Thoracic aorta (tissue), 2 donors: ENCODE measurements at places on chromosomes 7 and 10.

- DNase-seq, result no peak
Observed at GRCh38 chr10:115861455-115861854, 411.6 kb downstream of the GFRA1 start.

DNA sequence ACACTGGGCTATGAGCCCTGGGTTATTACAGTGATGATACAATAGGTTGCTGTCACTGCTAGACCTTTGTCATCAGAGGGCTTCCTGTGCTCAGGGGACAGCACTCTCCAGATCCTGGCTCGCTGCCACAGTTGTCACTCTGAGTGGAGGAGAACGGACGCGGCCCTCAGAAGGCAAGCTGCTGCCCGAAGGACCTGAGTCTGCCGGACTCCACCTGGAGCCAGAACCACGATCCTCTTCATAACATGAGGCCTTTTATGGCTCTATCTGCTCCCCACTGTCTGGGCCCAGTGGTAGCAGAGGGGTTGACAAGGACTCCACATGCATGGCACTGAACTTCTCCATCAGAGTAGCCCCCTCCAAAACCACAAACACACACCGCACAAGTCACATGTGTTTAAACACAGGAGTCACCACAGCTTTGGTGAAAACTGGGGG, 94.7 kb upstream of the EFCAB10 start:
- DNase-seq, result no peak

DNA sequence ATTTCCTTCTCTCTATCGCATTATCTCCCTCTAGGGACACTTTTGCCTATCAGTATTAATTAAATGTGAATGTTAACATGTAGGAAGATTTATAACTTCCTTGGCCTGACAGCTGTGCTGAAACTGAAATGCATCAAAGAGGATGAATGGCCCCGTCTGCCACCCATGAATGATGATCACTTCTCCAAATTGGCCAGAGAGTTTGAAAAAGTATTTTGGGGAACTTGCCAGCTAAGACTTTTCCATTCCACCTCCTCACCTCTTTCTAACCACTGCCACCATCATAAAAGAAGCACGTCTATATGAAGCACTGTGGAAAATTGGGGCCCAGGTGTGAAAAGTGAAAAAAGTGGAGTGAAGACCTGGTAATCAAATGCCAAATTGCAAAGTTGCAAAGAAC, 25.4 kb upstream of the ST8SIA6 start:
- no peak for DNase-seq

GRCh38 chr10:130802301-130802700, 509.2 kb downstream of the TCERG1L start:
- DNase-seq, result no peak

GRCh38 chr10:113497198-113497597, 55.7 kb upstream of the HABP2 start:
- DNase-seq, result no peak

- DNase-seq, result no peak
Observed at GRCh38 chr7:26500749-26501352, 209.2 kb downstream of the SNX10 start.

DNA sequence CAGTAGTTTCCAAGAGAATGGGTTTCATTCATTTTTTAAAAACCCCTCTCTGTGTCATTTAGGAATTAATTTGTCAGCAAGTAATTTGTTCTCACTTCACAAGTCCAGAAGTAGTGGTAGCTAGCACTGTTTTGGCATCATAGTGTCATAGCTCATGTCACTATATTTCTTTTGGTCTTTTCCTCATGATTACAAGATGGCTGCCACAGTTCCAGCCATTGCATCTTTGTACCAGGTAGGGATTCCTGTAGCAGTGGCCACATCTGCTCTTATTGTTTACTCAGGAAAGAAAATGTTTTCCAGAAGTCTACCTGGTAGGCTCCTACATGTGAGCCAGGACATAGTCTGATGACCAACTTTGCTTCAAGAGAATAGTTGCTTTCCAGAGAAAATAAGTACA, 16.2 kb downstream of the GALNT17 start:
- no peak for DNase-seq

- DNase-seq, result no peak
Observed at GRCh38 chr7:33448035-33448434, 318.7 kb downstream of the BBS9 start.

DNA sequence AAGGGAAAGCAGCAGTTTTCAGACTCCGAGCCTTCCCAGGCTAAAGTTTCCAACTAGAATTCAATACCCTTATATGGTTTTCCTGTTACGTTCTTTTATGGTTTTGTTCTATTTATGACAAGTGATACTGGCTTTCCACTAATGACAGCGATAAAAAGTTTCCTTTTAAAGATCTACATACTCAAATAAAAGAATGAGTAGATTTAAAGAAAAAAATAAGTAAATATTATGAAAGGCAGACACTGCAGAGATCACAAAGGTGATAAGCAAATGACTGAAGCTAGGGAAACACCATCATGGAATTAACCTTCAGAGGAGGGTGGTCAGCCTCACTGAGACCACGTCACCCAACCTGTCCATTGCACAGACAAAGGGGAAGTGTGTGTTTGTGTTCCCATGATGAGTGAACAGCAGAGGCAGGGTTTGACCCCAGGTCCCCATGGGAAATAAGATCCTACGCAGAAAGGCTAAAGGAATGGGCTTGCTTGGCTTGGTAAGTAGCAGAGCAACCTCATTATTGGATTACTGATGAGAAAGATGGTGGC, 4.0 kb downstream of the VSIR start:
- no peak for DNase-seq

- DNase-seq, result no peak
Observed at GRCh38 chr7:122311734-122312450, 7.3 kb upstream of the FEZF1 start.

DNA sequence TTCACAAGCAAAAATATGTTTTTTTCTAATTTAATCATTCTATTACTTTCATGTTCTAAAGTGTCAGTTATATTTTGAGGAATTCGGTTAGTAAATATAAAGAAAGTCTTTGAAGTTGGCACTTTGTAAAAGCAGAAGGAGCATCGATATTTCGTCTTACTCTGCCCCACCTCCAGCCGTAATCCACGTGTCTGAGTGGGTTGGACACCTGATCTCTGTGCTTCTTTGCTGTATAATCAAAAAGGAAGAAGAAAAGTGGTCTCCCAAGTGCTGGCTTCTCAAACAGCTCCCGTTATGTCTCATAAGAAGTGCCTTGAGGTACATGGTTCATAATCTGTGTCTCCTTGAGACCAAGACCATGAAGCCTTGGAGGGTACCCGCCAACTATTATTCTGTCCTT, 19.8 kb downstream of the PRKAR2B start:
- no peak for DNase-seq

GRCh38 chr7:55521512-55521911, 50.8 kb downstream of the VOPP1 start:
- no peak for DNase-seq

DNA sequence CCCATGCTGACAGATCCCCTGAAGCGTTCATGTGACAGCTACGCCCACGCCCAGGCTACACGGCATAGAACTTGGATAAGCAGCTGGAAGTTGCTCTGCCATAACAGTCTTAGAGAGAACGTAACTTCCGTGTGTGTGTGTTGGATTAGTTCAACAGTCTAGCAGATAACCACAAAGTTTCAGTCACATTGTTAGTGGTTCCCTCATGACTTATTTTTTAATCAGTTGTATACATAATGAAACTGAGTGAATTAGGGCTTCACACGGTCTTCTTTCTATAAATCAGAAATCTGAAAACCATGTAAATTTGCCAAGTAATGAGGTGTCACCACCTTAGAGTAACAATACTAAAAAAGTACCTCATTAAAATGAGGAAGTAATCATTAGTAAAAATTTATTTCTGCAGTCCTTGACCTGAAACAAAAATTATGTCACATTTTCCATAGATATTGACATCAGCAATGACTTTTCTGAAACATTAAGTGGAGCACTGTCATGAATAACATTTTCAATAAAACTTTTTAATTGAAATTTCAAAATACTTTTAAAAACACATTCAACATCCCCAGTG, 21.7 kb upstream of the MACC1 start:
- no peak for DNase-seq

GRCh38 chr10:22253580-22253882, 35.7 kb upstream of the EBLN1 start:
- DNase-seq, result no peak

DNA sequence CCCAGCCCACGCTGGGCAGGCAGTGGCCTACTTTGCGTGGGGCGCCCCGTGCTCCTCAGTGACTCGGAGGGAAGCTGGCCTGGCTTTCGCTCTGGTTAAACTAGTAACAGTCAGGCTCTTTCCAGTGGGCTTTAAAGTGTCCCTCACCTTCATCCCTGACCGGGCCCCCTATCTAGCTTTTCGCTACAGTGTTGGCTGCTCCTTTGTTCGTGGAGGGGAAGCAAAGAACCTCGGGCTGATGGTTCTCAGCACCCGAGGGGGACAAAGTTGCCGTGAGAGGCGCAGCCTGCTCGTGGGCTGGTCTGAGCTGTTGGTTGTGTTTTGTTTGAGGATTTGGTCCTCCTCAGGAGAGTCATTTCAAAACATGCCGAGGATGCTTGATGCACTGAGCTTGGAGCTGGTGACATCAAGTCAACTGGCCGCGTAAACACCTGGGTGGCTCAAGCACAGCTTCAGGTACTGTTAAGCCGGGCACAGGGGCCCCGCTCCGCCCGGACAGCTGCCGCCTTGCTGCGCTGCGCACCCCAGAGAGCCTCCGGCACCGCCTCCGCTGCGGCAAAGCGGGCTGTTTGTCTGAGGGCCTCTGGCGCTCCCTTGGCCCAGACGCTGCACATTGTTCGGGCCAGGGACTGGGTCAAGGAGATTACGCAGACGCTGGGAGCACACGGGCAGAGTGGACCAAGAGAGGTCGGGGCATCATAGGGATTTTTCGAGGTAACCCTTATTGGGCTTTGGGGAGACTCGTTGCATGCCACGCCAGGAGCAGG, 1.6 kb downstream of the DLX6 start:
- DNase-seq, result no peak

GRCh38 chr7:70189776-70190175, 591.5 kb downstream of the AUTS2 start:
- no peak for DNase-seq

GRCh38 chr10:70232155-70232858, 922 bp downstream of the PPA1 start:
- no peak for DNase-seq

GRCh38 chr7:134374791-134375190, 58.1 kb upstream of the SLC35B4 start:
- no peak for DNase-seq

DNA sequence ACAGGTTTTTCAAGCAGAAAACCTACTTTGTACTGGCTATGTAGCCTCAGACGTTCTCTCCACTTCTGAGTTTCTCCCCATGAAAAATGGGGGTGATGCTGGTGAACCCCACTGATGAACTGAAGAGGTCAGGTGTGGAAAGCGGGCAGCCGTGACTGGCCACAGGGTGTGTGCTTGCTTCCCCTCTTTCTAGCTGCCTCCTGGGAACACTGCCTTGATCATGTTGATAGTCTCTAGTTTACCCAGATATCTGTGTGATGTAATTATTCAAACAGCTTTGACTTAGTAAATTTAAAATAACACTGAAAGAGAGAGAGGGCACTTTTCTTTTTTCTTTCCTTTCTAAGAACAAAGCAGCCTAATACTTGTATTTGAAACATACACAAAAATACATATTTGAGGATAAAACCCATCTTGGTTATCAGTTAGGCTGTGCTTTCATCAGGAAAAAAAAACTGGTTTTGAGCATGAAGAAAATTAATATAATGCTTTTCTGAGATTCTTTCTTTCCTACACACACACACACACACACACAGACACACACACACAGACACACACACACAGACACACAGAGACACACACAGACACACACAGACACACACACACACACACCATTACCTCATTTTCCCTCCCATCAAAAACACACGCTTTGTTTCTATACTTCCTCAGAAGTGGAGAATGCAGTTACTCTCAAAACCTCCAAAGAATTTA, 76.7 kb downstream of the MACC1 start:
- no peak for DNase-seq

GRCh38 chr10:49776851-49777250, 14.7 kb upstream of the OGDHL start:
- no peak for DNase-seq

DNA sequence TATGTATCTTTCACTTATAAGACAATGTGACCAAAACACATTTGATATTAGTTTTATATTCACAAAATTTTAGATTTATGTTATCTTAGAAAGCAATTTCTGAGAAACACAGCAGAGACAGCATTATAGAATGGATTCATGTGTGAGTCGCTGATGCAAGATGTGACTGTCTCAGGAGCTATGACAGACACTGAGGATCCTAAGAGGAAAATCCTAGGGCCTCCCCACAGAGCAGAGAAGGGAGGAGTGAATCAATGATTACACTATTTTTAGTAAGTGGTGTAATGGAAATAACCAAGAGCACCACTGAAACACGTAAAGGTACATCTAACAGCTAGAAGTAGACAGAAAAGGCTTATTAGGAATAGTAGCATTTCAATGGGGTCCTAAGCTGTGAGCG, 204.0 kb upstream of the PTN start:
- DNase-seq, result no peak

GRCh38 chr7:100582041-100582579, 3.8 kb downstream of the LRCH4 start:
- no peak for DNase-seq

DNA sequence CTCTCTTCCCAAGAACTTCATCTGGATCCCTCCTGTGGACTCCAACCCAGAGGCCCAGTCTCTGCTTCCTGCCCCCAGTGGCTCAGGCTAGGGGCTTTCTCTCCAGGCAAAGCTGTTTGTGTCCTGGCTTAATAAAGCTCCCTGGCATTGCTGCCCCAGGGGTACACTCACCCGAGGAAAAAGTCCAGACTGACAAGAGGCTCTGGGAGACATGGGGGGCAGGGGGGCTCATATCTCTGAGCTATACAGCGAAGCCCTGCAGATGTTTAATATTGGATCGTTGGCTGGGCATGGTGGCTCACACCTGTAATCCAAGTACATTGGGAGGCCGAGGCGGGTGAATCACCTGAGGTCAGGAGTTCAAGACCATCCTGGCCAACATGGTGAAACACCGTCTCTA, 10.7 kb upstream of the COMTD1 start:
- DNase-seq, result no peak

GRCh38 chr7:30027740-30028215, 434 bp upstream of the PLEKHA8 start:
- no peak for DNase-seq

GRCh38 chr7:36283181-36283580, 106.5 kb upstream of the ANLN start:
- no peak for DNase-seq

DNA sequence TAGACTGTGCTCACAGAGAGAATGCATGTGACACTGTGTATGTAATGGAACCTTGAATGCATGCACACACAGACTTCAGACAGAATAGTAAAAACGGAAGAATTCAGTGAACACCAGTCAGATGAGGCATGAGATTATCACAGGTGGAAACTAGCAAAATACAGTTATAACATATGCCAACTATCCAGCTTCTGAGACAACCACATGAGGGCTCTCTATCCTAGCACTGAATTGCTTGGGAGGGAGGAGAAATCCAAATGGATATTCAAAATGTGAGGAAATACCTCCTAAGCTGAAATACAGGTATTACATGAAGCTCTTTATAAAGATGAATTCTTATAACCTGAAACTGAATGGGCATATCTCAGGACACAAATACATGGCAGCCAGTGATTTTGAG, 30.6 kb downstream of the GARS1 start:
- DNase-seq, result no peak

GRCh38 chr10:32210306-32211045, 136.5 kb downstream of the EPC1 start:
- DNase-seq, result no peak
